ENCODE measurements at places on chromosomes 3 and 15.

DNA sequence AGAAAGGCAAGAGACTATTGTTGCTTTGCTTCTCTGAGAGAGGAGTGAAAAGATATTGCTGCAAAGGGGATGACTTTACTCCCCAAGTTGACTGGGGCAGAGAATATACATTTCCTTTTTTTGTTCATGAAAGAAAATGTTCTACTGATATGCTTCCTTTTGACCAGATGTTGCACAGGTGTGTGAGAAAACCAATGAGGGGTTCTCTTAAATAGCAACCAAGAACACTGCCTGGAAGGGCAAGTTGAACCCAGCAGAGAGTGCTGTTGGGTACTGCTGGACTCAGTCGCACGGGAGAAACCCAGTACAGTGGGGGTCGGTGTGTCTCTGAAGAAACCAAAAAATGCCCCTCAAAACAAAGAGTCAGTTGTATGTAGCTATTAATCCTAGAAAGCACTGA, 101.2 kb downstream of the CHST2 start:
- DNase-seq: no peak

GRCh38 chr3:56926243-56926946, 124.6 kb upstream of the ARHGEF3 start:
- no peak for DNase-seq

- no peak for DNase-seq
Measured at GRCh38 chr3:15979495-15979894, 181.7 kb upstream of the ANKRD28 start.

DNA sequence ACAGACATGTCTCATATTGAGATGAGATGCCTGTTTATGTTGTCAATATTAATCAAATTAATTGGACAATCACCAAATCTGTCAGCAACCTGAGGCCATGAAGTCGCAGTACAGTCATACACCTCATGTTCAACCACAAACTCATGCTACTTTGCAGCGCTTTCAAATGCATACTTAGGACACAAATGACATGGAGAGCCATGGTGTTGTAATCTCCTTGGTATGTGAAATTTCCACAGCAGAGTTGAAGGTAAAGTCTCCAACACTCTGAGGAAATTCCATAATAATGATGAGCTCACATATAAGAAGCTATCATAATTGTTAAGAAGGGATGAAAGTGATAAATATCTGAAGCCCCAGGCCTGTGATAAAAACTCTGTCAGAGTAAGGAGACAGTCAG, 873.9 kb downstream of the MCTP2 start:
- DNase-seq: no peak

- DNase-seq: no peak
Measured at GRCh38 chr3:116981089-116981488, 271.5 kb downstream of the TUSC7 start.

- no peak for DNase-seq
Measured at GRCh38 chr3:156516284-156516683, 38.6 kb downstream of the SSR3 start.

- DNase-seq: no peak
Measured at GRCh38 chr3:130529486-130530215, 12.7 kb downstream of the COL6A6 start.

- no peak for DNase-seq
Measured at GRCh38 chr3:13477943-13478342, 2.2 kb upstream of the HDAC11 start.

All from NCI-H510A (cell line).